Activated T-helper 1 cell treated with Interleukin-2 at 50 U/mL for 16 hours (primary cell): ENCODE measurements at places on chromosomes 7 and 10.

DNA sequence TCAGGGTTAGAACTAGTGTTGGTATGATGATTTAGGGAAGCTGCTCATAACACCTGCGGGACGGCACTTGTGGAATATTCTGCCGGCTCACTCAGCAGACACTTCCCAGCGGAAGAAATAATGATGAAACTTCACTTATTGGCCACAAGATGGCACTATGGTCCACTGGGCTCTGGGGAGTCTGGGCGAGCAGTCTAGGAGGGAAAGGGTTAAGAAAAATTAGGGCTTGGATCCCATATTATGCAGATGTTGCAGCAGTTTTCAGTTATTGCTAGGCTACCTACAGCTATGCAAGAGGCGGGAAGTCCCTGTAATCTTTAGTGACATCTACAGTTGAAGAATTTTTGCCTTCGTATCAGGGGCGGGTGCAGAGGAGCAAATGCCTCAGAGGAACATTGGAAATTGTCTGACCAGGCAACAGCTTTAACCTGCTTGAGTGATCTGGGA, 238.7 kb upstream of the PRSS58 start:
- no peak for DNase-seq

- no peak for DNase-seq
These were observed 67.6 kb downstream of the C10orf120 start for GRCh38 chr10:122632031-122632430.

DNA sequence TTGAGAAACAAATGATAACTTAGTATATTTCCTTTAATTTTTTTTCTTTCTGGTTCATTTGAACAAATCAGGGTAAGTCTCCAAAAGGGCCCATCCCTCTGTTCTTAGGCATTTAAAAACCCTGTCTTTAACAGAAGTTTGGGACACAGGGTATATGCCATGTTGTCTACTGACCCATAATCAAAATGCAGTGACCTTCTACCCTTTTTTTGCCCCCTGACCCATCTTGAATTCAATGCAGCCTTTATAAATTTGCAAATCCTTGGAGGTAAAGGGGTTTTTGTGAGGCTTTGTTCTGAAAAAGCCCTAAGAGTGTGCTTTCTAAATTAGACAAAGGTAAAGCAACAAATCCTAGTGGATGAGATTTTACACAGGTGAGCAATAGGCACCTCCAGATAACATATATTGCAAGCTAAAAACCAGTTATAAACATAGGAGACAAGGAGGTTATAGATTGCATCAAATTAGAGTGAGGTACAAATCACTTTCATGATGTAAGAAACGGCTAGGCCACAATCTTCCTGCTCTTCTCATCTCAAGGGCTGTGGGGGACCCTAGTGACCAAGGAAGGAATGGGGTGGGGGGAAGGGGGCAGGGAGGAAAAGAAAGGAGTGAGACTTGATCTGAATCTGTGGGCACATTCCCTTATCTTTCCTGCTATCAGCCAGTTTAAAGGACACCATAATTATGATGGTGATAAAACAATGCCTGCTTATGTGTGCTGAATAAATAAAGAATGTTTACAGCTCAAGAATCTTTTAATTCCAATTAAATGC, 2.7 kb downstream of the SKIDA1 start:
- no peak for DNase-seq

GRCh38 chr7:104123786-104124185, 84.0 kb downstream of the ORC5 start:
- DNase-seq: no peak

DNA sequence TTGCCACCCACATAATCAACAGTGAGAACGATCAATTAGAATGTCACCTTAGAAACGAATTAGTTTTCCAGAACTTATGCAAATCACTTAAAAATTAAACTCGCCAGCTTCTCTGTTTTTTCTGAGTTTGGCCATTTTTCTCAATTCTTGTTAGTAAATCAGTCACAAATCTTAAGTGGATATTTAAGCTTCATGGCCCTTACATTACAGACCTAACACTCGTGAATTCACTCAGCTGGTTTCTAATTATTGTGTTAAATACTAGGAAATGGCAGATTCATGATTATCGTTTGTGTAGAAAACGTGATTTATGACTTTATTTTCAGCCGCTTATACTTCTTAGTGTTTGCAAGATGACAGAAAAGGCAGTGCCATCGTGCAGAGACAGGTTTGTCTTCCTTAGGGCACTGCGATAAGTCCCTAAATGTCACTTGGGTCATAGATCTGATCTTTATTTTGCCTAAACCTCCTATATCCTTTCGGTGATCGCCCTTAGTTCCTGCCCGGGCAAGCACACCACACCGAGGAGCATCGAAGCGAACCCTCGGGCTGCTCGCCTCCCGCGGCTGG, 587 bp upstream of the CELF2 start:
- no peak for DNase-seq

- DNase-seq: no peak
These were observed 13.1 kb downstream of the WNT16 start for GRCh38 chr7:121341933-121342332.

DNA sequence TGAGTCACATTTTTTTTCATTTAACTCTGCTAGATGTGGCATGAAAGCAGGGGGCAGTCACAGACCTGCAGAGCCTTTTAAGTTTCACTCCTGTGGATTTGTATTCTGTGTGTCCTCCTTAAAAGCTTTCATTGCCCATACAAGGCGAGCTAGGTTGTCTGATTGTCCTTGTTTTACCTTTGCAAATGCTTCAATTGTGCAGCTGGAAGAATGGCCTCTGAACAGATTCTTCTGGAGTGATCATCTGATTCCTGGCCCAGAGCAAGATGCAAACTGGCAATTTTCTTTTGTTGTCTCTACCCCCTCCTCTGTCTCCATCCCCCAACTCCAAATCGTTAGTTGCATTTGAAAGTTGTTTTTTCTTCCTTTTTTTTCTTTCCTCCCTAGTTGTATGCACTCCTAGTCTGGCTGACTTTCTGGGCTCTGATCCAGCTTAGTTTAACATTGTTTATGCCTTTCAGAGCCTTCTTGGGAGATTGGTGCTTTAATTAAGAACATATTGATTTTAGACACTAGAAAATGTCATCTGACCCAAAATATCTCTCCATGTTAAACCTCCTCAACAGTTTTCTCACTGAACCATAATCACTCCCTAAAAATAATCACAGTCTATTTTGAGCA, 150.2 kb downstream of the REEP3 start:
- DNase-seq: no peak
